ENCODE measurements at places on chromosomes 5 and 9.

- no peak for DNase-seq
Measured at GRCh38 chr9:33682551-33682950, 112.8 kb upstream of the PRSS3 start.

DNA sequence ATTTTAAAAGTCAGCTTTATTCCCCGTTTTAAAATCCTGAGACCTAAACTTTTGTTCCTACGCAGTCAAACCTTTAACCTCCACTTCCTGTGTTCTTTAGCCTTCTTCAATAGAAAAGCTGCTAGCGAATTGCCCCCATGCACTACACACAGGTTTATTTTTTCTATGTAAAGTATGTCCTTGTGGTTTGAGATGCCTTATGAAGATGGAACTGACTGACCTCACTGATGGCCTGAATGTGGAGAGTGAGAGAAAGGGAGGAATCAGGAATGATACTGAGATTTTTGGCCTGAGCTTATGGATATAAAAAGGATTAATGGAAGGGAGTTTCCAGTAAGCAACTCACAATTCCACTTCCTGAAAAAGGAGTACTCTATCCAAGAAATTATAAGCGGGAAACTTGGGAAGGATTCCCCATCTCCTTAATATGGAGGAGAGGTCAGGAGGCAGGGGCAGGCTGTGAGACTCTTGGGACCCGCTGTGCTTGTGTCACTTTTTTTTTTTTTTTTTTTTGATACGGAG, 89.5 kb downstream of the UGCG start:
- DNase-seq, result no peak

GRCh38 chr5:180208038-180208434, 975 bp downstream of the RASGEF1C start:
- no peak for DNase-seq

GRCh38 chr9:114399381-114399780, 11.6 kb upstream of the AKNA start:
- DNase-seq, result no peak

- DNase-seq, result peak; percentile 63
Measured at GRCh38 chr9:128150594-128151308, 1.5 kb downstream of the LCN2 start.

- no peak for DNase-seq
Measured at GRCh38 chr9:33116860-33117259, 40.4 kb upstream of the SMU1 start.

DNA sequence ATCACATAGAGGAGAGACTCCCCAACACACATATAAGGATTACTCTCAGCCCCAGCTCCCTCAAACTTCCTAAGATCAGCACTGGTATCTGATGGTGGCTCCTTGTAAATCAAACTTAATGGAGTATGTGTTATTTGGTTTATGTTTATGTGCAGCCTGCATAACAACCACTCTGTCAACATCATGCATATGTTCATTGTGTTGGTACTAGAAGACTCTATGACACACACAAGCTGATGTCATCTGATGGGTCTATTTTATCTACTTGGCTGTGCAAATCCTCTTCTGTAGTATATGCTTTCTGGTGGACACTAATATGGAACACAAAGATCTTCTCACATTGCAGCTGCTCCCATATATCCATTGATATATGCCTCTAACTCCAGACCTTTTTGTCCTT, 134.0 kb upstream of the FAM174A start:
- DNase-seq, result no peak

GRCh38 chr9:83060556-83060955, 2.4 kb downstream of the RASEF start:
- no peak for DNase-seq

DNA sequence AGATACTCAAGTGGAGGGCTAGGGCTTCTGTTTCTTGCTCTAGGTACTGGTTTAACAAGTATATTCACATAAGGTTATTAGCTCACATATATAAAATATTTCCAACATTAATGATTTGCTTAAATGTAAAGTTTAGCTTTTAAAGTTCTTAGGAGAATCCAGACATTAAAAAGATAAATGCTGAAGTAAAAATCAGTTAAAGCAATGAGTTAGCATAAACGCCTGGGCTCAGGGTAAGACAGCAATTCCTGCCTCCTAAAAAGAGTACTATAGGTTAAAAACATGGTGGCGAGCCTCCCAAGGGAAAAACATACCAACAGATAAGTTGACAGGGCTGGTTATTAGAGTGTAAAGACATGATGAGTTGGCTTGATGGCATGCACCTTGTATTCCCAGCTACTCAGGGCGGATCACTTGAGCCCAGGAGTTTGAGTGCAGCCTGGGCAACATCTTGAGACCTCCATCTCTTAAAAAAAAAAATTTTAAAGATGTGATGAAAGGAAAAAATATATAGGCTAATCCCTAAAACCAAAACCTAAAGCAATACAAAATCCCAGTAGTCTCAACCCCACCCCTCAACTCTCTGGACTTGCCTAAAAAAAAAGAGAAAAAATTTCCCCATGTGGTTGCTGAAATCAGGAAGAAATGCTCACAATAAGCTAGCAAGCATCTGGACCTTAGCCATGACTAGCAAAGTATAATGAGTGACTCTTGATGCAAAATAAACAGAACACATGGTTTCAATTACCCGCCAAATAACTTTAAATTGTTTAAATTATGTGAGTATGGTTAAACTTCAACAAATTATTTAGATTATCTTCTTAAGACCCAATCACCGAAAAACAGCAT, 3.6 kb downstream of the GOLPH3 start:
- no peak for DNase-seq

DNA sequence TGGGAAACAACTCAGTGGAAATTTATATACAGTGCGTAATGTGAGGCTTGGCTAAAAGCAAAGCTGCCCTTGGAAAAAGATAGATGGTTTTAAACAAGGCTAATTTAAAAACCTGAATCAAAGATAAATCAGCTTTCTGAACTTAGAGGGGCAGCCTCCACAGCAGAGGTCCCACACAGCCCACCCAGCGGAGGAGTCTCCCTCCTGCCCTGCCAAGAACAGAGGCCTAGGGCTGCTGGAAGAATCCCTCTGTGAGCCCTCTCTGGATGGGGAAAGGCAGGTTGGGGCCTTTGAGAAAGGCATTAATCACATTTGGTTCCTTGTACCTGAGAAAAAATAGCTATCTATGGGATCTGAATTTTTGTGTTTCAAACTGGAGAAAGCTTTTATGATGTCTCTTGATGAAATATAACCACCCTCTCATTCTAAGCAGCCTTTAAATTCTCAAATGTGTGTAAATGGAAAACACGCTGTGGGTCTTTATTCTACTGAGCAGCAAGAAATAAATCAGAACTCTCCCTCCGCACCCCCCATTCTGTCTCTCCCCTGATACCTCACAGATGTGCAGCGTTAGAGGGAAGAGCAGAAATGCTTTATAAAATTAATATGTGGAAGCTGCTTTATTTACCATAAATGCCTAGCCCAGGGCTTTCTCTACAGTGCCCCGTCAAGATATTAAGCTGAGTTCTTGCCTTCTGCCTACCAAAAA, 329.2 kb downstream of the EFNA5 start:
- DNase-seq, result no peak

- no peak for DNase-seq
Measured at GRCh38 chr5:57408714-57409113, 73.9 kb downstream of the ACTBL2 start.

GRCh38 chr5:172433513-172433912, 20.8 kb downstream of the SH3PXD2B start:
- DNase-seq, result no peak

- peak; percentile 53 for DNase-seq
Measured at GRCh38 chr9:112443200-112443599, 43.4 kb upstream of the KIAA1958 start.

- no peak for DNase-seq
Measured at GRCh38 chr9:36940500-36940853, 93.6 kb downstream of the PAX5 start.

DNA sequence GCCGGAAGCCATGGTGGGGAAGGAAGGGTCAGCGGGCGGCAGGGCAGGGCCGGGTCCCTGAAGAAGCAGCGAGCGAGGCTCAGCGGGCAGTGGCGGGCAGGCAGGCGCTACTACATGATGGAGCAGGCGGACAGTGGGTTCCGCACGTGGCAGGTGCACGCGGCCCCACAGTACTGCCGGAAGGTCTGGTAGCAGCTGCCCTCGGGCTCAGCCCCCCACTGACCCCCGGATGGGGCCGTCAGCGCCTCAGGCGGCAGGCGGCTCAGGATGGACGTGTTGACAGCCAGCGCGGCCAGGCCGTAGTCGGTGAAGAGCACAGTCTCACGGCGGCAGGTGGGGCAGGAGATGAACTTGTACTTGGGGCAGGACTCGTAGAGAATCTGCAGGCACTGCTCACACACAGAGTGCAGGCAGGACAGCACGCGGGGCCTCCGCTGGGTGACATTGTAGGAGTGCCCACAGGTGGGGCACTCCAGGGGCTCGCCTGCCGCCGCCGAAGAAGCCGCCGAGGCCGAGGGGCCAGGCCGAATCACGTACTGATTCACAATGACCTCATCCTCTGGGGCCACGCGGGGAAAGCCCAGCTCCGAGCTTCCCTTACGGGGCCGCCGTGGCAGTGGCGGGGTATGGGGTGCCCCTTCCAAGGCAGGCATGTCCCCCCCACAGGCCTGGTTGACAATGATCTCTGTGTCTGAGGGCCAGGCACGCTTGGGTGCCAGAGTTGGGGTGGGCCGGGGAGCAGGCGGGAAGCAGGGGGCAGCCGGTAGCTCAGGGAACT, 1.5 kb downstream of the RNF208 start:
- no peak for DNase-seq

DNA sequence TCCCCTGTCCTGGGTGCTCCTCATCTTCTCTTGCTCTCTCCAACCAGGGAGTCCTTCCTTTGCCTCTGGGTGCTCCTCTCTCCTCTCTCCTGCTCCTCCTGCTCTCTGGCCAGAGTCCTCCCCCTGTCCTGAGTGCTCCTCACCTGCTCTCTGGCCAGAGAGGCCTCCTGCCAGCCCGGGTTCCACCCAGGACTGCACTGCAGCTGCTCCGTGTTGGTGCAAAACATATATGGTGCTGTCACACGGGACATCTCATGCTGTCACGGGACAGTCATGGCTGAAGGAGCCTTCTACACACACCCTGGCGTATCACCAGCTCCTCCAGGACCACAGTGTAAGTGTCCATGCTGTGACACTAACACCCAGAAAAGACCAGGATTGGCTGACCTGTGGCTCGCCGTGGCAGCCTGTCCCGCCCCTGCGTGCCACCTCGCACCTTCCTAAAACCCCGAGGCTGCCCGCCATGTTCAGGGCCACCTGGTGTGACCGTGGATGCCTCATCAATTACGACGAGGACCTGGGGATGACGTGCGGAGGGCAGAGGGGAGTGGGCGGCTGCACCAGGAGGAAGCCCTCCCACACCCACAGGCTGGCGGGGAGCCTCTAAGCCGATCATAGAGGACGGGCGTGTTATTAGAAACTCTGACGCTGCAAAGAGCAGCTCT, 27.9 kb upstream of the SLC6A3 start:
- no peak for DNase-seq

All from NAMALWA (cell line).